ENCODE measurements at places on chromosomes 3 and 15.
A peak's percentile ranks its signal among the peaks of the same experiment; 100 is the strongest.

- no peak for DNase-seq
These were observed 82.8 kb downstream of the CHL1 start for GRCh38 chr3:279325-279724.

- DNase-seq, result no peak
These were observed 76.8 kb downstream of the ADCY5 start for GRCh38 chr3:123371859-123372685.

GRCh38 chr3:107367353-107367752 lies 9.9 kb upstream of the CCDC54 start:
- DNase-seq, result peak; percentile 56

GRCh38 chr3:179660872-179661271 lies 8.0 kb downstream of the USP13 start:
- DNase-seq, result no peak

- no peak for DNase-seq
These were observed 228.1 kb downstream of the SNRPN start for GRCh38 chr15:25182736-25183445.

- no peak for DNase-seq
These were observed 65.4 kb upstream of the UMPS start for GRCh38 chr3:124664804-124665203.

DNA sequence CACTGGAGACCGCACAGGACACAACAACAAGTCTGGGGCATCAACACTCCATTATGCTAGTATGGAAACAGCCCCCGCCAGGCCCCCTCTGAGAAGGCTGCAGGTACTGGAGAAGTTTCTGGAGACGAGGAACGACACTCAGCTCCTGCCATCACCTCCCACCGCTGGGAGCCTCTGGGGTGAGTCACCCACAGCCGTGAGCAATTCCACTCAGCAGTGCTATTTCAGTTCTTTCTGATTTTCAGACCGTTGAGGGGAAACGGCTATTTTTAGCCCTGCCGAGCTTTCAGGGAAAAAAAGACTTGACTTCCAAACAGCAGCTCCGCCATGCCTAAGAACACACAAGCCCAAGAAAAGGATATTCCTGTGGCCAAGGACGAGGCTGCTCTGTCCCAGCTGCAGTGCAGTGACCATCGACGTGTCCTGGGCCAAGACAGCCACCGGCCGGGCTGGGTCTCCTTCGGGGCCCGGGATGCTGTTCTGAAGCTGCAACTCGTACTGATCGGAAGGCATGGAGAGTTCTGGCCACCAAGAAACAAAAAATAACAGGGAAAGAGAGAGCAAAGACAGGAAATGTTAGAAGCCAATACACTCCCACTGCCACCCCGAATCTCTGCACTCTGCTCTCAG lies 40.8 kb downstream of the NUP210 start:
- no peak for DNase-seq

- DNase-seq, result peak; percentile 37
These were observed 45.8 kb upstream of the TRA2B start for GRCh38 chr3:185983495-185984141.

- peak; percentile 54 for DNase-seq
These were observed 37.9 kb downstream of the PPCDC start for GRCh38 chr15:75061272-75061671.

GRCh38 chr3:33940149-33940548 lies 141.7 kb downstream of the PDCD6IP start:
- DNase-seq, result no peak

DNA sequence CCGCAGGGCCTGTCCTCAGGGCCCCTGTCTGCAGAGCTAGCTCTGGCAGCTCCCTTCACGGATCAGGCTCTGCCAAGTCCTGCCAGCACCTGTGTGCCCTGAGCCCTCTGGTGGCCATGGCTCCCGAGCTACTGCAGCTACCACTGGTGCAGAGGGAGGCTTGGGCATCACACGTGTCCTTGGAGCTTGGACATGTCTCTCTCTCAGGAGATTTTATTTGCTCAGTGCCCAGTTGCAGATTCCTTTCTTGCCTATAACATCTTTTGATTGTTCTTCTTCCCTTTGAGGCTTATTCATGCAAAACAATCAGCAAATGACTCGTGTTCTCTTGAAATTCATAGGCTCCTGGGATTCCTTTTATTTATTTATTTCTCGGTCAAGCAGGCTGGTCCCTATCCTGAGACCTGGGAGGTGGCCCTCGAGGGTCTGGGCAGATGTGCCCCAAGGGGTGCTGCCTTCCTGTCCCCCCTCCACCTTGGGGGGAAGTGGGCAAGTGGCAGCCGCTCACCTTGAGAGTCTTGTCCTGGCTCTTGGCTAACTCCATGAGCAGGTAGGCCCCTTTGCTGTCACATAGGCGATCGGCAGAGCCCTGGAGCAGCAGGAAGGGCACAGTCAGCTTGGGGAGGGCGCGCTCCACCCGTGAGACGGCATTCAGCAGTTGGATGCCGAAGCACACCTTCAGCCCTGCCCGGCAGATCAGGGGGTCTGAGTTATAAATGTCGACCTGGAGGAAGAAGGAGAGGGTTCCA lies 21.9 kb downstream of the ABTB1 start:
- DNase-seq, result peak; percentile 46

DNA sequence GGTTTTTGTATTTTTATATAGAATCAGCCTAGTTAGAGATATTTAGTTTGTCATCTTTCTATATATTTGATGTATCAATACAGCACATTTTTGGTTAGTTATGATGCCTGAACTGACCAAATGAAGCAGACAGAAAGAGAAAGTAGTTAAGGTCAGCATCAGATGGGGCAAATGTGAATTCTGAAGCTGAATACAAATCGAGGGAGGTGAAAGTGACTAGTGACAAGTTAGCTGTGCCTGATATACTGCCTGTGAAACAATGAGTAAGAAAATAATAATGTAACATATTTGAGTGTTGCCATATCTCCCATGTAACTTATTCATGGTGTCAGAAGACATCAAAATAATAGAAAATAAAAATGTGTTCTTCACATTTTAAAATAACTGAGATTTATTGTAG lies 680.3 kb upstream of the SEMA6D start:
- DNase-seq, result no peak

- peak; percentile 64 for DNase-seq
These were observed 10.2 kb downstream of the EDEM1 start for GRCh38 chr3:5197470-5198312.

- no peak for DNase-seq
These were observed 13.4 kb downstream of the SYNM start for GRCh38 chr15:99118258-99118632.

DNA sequence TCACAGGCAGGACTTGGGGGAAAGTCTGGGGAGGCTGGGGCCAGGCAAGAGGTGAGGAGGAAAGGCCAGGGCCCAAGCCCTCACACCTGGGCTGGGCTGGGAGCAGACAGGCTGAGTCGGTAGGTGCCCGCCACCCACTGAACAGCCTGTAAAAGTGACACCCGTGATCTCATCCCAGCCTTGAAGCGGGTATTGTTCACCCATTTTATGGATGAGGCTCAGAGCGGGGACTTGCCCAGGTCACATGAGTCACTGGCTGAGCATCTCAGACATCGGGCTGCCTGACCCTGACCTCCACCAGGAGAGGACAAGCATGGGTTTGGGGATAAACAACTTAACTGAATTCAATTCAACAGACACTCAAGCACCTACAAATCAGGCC lies 52.0 kb upstream of the CTSH start:
- DNase-seq, result no peak

DNA sequence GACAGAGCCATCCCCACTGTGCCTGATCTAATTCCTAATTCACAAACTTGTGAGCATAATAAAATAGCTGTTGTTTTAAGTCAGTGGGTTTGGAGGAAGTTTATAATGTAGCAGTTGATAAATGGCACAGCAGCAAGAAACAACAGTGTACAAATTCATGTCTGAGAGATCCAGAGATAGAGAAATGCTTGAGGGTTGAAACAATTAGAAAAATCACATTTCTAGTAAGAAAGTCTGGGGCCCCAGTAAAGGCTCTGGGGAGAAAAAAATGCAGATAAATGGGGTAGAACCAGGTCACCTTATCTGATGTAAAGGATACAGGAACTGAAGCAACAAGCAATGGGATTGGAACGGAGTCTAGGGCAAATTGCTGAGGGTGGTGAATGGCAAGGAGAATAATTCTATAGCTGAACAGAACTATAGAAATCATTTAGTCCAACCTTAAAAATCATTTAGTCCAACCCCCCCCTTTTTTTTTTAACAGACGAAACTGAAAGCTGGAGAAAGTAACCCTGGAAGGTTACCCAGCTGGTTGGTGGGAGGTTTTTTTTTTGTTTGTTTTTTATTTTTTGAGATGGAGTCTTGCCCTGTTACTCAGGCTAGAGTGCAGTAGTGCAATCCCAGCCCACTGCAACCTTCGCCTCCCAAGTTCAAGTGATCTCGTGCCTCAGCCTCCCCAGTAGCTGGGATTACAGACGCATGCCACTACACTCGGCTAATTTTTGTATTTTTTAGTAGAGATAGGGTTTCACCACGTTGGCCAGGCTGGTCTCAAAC lies 14.3 kb upstream of the SHQ1 start:
- no peak for DNase-seq

DNA sequence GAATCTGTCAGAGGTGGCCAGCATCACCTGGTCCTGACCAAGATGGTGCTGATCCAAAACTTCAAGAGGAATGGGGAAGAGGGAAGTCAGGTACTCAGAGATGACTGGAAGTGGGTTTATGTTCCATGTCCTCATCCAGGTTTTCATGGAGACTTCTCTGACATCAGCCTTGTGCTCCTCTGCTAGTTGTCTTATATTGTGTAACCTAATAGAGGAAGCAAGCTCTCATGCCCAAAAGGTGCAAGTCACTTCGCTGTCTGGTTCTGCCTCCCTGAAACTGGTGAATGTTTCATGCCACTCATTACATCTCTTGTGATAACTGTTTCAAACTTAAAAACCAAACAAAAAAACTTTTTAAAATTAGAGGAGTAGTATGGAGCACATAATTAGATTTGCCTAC lies 127.2 kb upstream of the MANF start:
- DNase-seq, result peak; percentile 55

DNA sequence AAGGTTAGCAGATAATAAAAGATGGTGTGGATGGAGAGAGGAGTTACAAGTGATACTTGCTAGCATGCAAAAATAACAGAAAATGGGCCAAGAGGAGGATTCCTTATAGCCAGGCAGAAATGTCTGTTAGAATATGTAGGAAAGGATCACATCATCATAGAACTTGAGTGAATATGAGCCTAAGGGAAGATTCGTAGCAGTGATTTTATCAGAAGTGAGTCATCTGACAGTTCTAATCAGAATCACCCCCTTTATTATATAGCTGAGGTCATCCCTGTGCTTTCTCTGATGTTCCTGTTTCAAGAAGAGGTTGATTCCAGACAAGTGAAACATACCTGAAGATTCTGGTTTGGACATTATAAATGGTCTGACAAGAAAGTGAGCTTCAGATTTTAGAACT lies 22.9 kb downstream of the EXOG start:
- DNase-seq, result no peak

GRCh38 chr3:113253702-113254101 lies 42.3 kb downstream of the BOC start:
- no peak for DNase-seq

Data from AML-193 (cell line).